HT-29 (cell line): ENCODE measurements at places on chromosomes 13 and 19. TPM values are rescaled to one million over a fixed set of nuclear protein-coding genes. Genes with fewer than 3 reads are reported as not detected.

LRRC4B gene
- total RNA-seq: not detected in 2 replicates

GJB2 gene
- 41.9 and 50.1 TPM in 2 replicates for total RNA-seq

WDR62 gene
- total RNA-seq: 44.1 and 49.0 TPM in 2 replicates

DNA sequence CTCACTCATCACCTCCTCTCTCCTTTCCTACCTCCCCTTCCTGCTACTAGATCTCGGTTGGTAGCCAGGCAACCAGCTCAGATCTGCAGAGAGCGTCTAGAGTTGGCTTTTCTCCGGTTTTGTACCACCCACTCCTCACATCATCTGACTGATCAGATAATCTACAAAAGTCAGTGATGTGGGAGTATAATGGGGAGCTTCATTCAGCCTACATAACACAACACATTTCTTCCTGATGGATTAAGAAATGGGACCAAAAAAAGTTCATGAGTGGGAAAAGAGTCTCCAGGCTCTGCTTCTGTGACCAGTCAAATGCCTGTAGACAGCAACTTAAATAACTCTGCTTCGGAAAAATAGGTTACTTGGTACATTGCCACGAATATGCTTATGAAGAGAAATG, 279.8 kb downstream of the DCLK1 start:
- no peak for DNase-seq

DCT gene
- not detected in 2 replicates for total RNA-seq

DNA sequence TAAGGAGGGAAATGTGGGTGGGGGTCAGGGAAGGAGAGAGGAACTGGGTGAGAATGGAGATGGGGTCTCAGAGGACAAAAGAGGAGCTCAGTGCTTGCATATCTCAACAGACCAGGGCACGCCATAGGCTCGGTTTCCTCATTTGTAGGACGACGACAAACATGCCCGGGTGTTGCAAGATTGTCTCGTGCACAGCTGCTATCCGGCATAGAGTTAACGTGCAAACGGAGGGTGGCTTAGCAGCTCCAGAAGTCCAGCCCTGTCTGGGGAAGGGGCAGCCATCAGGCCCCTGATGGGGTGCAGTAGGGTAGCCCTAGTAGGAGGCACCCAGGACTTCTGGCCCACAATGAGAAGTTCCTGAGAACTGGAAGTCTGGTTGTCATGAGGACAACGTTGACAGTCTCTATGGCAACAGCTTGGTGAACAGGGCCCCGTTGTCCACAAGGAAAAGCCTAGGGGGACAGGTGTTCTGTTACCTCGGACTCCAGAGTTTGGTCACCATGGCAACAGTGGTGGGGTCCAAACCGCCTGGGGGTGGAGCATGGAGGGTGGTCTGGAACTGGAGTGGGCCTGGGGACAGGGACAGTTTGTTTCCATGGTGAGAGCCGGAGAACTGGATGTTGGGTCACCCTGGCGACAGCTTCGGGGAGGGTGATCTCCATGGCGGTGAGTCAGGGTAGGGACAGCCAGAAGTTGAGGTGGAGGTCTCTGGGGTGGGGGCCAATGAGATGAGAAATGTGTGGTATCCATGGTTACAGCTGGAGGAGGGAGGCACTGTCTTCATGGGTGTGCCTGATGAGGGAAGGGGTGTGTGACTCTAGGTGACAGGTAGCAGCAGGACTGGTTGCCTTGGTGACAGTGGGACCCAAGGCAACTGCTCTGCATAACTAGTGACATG, 16.8 kb downstream of the TM6SF2 start:
- peak; percentile 23 for DNase-seq

APOE gene
- 1.5 and 2.5 TPM in 2 replicates for total RNA-seq

- no peak for DNase-seq
Measured at GRCh38 chr13:110463871-110464510, 97.5 kb downstream of the RAB20 start.

SWSAP1 gene
- 3.9 and 5.4 TPM in 2 replicates for total RNA-seq

- DNase-seq: no peak
Measured at GRCh38 chr13:91278888-91279287, 68.6 kb upstream of the MIR17HG start.

AZU1 gene
- total RNA-seq: not detected in 2 replicates

TINCR gene
- not detected in 2 replicates for total RNA-seq
